ENCODE measurements at places on chromosomes 4 and X. TPM values are rescaled to one million over a fixed set of nuclear protein-coding genes. Genes with fewer than 3 reads are reported as not detected.

- DNase-seq, result no peak
Measured at GRCh38 chr4:60588556-60588955, 611.6 kb upstream of the ADGRL3 start.

DNA sequence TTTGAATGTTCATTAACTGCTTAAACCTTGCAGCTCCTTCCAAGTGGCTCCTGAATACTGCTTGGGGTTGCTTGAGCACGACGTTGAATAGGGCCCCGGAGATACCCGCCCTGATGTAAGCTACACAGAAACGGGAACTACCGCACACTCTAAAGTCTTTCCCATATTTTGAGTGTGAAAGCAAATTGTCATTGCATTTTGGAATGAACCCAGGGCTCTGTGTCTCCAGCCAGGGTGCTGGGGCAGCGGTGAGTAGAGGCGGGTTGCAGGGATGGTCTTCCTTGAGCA is 59.4 kb upstream of the HELT start:
- DNase-seq, result no peak

The LUZP4 gene
- not detected for polyA plus RNA-seq

- DNase-seq, result no peak
Measured at GRCh38 chrX:26409636-26410035, 193.7 kb downstream of the MAGEB5 start.

DNA sequence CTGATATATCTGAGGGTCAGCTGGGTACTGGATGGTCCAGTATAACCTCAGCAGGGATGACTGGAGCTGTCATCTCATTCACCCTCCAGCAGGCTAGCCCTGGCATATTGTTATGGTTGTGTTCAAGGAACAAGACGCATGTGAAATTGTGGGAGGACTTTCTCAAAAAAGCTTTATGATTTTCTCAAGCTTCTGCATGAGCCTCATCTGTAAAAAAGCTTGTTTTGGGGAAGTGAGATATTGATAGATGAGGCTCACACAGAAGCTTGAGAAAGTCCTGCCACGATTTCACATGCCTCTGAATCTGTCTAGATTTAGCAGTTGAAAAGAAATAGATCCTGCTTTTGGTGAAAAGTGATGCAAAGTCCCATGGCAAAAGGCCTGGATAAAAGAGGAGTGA is 93.4 kb downstream of the SPCS3 start:
- no peak for DNase-seq

DNA sequence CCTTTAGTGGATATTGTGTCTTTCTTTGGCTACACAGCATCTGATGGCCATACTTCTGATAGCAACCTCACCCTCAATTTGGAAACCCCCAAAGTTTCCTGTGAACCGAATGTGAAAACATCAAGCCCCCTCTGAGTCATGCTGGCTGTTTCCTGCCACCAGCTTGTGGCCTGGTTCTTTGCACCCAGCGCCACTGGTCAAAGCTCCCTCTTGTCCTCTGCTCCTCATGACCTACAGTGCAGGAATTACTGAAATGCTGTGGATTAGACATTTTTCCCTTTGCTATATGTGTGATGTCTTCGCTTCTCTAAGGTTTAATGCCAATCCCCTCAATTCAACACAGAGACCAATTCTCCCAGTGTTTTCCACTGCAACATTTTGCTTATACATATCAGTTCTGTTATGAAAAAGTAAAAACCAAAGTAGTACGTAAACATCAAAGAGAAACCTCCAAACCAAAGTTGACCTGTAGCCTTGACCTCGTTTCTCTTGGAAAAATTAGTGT is 224.0 kb upstream of the TENM3 start:
- DNase-seq, result no peak

DNA sequence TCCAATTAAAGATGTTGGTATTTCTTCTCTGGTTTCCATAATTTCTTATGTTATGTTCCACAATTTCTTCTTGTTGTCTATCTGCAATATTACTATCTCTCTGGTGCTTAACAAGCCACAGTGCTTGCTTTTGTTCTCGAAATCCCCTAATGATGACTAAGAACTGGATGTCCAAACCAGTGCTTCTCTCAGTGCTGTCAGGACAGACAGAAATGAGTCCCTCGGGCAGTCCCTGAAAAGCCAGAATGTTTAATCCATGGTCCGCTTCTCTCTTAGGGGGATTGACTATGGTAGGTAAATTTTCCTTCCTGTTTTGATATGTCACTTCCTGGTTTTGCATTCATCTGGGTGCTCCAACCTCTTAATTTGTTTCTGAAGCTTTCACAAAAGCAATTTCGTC is 321.6 kb upstream of the PCDH10 start:
- DNase-seq, result no peak

- DNase-seq, result no peak
Measured at GRCh38 chr4:114196606-114197005, 217.2 kb upstream of the ARSJ start.

- DNase-seq, result no peak
Measured at GRCh38 chr4:59060002-59060846, 1950.0 kb upstream of the IGFBP7 start.

The SLC6A14 gene
- polyA plus RNA-seq, result 0.07 TPM

The SSX4 gene
- polyA plus RNA-seq, result not detected

The SMIM31 gene
- polyA plus RNA-seq, result 0.57 TPM

The TMA16 gene
- 34.9 TPM for polyA plus RNA-seq

- no peak for DNase-seq
Measured at GRCh38 chrX:41412261-41413081, 34.7 kb upstream of the NYX start.

DNA sequence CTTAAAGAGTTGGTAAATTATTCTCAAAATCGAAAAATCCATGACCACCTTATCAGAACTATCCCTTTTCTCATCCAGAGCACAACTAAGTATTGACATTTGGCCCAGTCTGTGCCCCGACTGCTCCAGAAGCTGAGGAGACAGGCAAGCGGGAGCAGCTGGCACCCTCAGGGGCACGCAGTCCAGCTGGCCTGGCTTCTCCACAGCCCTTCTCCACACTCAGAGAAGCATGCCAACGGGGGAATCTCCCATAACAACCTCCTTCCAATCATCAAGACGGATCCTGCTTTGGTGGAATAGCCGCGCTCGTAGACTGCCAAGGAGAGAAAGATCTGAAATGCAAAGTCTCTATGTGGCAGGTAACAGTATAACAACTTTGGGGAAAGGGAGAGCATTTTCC is 85.4 kb downstream of the AFAP1 start:
- DNase-seq, result no peak

- DNase-seq, result peak; percentile 17
Measured at GRCh38 chr4:72505314-72505744, 63.7 kb downstream of the ADAMTS3 start.

GRCh38 chr4:108192056-108192455 is 23.3 kb upstream of the LEF1 start:
- DNase-seq, result no peak

DNA sequence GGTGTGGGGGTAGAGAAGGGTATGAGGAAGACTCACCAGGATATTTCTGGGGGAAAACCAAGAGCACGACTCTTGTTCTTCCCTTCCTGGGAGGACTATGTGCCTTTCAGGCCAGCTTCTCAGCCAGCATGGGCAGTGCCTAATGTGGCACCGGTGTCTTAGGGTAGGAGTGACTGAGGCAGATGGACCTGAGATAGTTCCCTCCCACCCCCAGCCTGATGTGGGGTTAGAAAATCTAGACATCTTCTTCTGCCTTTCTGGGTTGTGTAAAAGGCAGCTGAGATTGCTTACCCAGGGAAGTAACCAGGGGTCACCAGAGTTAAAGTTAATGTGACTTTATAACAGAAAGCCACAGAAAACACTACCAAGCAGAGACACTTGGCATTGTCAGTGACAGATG is 127.3 kb downstream of the TMA16 start:
- DNase-seq, result no peak

GRCh38 chr4:37639551-37640285 is 46.5 kb downstream of the RELL1 start:
- DNase-seq, result no peak

The P2RY4 gene
- polyA plus RNA-seq, result 0.14 TPM

GRCh38 chrX:47482065-47482511 is 934 bp downstream of the ZNF41 start:
- no peak for DNase-seq

DNA sequence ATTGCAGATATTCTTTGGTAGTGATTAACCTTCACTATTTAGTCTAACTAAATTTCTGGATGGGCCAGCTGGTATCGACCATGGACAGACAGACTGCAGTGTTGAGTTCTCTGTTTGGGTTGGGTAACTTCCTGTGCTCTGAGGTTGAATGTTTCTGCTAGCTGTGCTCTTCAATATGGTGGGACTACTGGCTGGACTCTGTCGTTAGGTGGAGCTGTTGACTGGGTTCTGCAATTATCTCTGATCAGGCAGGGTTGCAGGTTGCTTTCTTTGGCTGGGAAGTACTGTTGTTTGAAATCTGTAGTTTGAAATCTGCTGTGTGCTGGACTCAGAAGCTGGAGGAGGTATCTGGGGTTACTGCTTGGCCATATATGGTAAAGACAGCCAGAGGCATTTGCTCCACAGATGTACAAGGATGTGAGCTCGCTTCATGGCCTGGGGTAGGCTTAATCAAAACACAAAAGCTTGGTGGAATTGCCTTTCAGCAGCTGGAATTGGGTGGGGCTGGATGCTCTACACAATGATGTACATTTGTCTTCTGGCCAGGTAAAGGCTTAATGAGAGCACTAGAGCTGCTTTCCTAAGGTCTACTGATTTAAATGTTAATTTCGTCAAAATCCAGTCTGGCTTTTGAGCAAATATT is 1472.0 kb downstream of the FAM133A start:
- DNase-seq, result no peak

The COL4A6 gene
- polyA plus RNA-seq, result 13.6 TPM

The NKAP gene
- polyA plus RNA-seq, result 14.7 TPM

The REELD1 gene
- 0.90 TPM for polyA plus RNA-seq

DNA sequence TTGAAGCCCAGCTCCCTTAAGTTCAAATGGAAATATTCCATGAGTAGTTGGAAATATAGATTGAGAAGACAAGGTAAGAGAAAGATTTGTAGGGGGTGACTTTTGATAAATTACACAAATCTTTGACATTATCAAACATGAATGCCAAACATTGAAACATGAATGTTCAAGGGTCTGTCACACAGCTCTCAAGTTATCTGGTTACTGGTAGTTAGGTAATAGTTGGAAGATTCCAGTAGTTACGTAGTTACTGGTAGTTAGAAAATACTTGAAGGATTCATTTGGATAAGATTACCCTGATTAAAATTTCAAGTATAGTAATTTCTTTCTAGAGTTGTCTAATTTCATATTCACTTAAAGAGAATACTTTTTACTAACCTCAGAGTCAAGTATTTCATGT is 20.7 kb downstream of the KIAA0232 start:
- no peak for DNase-seq

DNA sequence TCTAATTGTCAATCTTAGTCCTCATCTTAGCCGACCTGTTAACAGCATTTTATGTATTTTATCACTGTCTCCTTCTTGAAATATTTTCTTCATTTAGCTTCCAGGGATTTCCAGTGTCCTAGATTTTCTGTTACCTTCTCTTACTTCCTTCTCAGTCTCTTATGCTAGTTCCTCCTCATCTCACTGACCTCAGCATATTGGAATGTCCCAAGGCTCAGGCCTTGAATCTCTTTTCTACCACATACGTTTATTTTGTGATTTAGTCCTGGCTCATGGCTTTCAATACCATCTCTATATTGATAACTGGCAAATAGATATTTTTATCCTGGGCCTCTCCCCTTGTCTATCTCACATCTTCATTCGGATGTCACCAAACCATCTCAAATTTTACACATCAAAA is 61.1 kb downstream of the IQCM start:
- no peak for DNase-seq

The IL13RA1 gene
- 48.5 TPM for polyA plus RNA-seq

GRCh38 chrX:120378570-120378969 is 16.7 kb downstream of the ATP1B4 start:
- no peak for DNase-seq

GRCh38 chr4:76120199-76120598 is 28.0 kb downstream of the NUP54 start:
- DNase-seq, result no peak

The PLP1 gene
- 10.4 TPM for polyA plus RNA-seq

DNA sequence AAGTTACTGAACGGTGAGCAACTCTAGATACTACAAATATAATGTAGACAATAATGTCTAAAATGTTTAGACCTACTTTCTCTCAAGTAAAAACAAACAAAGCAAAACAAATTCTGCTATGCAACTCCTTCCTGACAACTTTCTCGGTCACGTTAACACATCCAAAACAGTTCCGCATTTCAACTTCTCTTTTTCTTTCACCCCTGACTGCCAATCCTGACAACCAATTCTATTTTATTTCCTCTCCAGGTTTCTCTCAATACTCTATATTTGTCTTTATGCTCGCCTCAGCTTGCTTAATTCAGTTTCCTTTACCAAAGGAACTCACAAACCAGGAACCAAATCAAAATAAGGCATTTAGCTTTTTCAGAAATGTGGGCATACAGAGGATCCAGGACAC is 513.0 kb downstream of the FSTL5 start:
- DNase-seq, result no peak

DNA sequence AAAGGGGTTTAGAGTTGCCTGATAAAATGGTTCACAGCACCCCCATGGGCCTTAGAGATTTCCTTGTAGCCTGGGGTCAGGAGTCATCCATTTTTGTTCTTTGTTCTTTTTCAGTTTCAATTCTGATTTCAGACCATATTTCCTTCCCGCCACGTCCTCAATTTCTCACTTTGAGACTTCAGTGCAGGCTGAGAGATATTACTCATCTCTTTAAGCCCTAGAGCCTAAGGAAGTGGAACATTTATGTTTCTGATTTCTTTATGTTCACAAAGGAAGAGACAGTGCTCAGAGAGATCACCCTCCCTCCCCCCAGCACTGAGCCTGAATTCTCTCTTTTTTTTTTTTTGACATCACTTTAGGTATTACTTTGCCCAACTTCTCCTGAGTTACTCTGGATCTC is 56.3 kb downstream of the MSN start:
- no peak for DNase-seq

DNA sequence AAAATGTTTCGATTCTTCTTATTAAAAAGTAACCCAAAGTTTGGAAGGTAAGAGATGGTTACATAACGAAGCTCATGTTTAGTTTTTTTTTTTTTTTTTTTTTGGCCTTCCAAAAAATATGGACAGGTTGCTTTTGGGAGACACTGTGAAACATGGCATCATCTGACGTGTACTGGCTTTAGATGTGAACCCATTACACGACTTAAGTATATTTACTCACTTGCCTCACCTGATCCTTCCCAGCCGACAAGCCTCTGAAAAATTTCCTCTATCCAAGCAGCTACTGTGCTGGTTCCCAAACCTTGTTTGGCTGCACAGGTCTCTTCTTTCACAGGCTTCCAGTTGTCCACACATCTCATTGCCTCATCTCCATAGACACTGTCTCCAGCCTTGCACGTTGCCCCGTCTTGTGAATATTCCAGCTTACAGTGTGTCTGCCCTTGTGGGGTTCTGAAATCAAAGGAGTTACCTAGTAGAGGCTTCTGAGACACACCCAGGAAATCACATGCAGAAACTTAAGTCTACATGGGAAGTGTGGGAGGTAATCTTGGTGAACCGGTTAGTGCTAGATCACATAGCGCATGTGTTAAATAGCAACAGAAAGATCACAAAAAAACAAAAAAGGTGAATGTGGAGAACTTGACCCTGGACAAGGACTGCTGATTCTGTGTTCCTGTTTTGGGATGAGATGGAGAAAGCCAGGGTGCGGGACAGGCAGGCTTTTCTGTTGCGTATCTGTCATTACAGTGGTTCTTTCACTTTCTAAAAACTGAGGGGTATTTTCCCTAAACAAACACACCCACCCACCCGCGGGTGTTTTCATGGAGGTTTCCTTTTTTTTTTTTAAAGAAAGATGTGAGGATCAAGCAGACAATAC is 328.6 kb downstream of the ARHGAP10 start:
- no peak for DNase-seq

GRCh38 chr4:140809676-140810075 is 53.5 kb upstream of the TBC1D9 start:
- DNase-seq, result no peak

Data from renal pelvis (tissue), 12 donors.